ENCODE measurements at places on chromosomes 3 and 15.

- no peak for DNase-seq
Measured at GRCh38 chr15:92272106-92272505, 121.6 kb upstream of the ST8SIA2 start.

GRCh38 chr3:77667901-77668300, 628.0 kb downstream of the ROBO2 start:
- no peak for DNase-seq

GRCh38 chr3:173650596-173650995, 253.1 kb downstream of the NLGN1 start:
- DNase-seq = no peak

GRCh38 chr15:31465083-31465955, 138.7 kb downstream of the KLF13 start:
- DNase-seq = no peak

GRCh38 chr15:78263351-78263781, 996 bp upstream of the DNAJA4 start:
- DNase-seq = no peak

DNA sequence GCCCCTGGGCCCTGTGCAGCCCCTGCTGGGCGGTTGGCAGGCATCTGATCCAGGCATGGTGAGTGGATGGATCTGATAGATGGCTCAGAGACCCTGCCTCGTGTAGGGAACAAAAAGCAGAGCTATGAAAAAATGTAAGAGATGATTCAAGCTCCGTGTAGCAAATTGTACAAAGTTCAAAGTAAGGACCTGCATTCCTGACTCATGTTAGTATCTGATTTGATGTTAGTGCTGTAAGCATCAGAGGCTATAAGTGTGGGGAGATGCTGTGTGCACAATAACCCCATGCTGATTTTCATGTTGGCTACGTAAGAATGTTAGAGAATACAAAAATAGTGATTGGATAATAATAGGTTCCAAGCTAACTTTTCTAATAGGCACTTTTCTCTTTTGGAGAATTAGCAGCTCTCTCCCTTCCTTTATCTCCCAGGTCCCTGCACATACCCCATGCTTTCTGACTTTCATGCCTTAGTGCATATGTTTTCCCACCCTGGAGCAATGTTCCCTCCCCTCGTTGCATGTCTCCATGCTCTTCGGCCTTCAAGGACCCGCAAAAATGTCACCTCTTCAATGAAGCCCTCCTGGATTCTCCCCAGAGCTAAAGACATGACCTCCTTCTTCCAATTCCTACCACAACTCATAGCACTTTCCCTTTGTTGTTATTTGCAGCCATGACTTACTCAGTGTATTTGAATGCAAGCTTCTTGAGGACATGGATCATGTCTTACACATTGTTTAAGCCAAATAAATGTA, 1.6 kb downstream of the CCR9 start:
- DNase-seq = no peak

- DNase-seq = no peak
Measured at GRCh38 chr3:155941354-155941753, 70.9 kb downstream of the GMPS start.

GRCh38 chr3:108780235-108780634, 23.0 kb upstream of the RETNLB start:
- no peak for DNase-seq

DNA sequence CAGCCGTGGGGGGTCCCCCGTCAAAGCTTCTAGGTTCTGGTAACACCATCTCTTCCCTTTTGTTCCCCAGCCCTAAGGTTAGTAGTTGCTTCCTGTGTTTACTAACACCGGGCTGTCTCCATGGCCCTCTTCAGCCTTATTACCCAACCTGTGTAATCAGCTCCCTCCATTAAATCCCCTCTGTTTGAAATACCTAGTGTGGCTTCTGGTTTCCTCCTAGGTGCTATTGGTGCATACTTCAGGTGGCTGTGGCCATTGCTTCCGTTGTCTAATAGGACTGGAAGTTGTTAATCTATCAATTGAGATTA, 35.3 kb downstream of the MOBP start:
- no peak for DNase-seq

- DNase-seq = no peak
Measured at GRCh38 chr15:38398134-38398533, 55.8 kb upstream of the FAM98B start.

DNA sequence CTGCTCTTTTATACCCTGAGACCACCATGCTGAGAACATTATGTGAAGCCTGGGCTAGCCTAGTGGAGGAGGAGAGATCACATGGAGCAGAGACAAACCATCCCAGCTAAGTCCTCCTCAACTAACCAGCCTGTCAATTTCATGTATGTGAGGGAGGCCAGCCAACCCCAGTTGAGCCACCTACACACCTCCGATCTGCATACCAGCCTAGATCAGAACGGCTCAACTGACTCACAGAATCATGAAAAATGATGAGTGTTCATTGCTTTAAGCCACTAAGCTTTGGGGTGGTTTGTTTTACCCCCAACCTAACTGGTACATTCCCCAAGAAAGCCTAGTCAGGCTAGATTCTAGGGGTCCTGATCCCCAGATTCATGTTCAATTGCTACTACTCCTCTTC, 19.4 kb upstream of the CA12 start:
- DNase-seq = no peak

- DNase-seq = no peak
Measured at GRCh38 chr3:15452961-15453360, 25.6 kb downstream of the EAF1 start.

GRCh38 chr3:184639351-184639750, 72.5 kb downstream of the MAGEF1 start:
- no peak for DNase-seq

GRCh38 chr15:61764141-61764540, 296.1 kb downstream of the VPS13C start:
- no peak for DNase-seq

DNA sequence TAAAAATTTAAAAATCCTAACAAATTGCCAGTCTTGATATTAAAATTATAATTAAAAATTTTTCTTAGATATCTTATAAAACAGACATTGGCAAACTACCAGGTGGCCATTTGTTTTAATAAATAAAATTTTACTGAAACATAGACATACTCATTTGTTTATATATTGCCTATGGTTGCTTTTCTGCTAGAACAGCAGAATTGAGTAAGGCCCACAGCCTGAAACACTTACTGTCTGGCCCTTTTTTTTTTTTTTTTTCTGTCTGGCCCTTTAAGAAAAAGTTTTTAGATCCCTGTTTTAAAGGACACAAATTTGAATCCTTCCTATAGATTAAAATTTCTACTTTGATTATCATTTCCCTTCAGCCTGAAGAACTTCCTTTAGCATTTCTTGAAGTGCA, 60.5 kb upstream of the CTDSPL2 start:
- no peak for DNase-seq

GRCh38 chr3:112463250-112463649, 36.0 kb downstream of the BTLA start:
- DNase-seq = no peak

- DNase-seq = no peak
Measured at GRCh38 chr15:62118520-62119226, 46.4 kb downstream of the C2CD4B start.

DNA sequence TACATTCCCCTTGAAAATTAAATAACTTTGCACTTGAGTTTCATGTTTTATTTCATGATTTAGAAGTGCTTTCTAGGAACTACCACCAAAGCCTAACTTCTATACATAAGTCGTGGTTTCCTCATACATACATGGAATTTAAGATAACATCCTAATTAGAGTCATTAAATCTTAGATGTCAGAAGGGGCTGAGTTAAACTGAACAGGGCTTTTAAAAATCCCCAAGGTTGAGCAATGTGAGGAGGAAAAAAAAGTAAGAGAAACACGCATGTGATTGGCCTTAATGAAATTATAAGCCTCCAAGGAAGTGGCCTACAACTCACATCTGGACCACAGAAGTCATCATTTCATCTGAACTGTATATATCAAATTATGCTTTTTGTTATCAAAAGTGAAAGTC, 303.1 kb upstream of the SEMA6D start:
- no peak for DNase-seq

- DNase-seq = no peak
Measured at GRCh38 chr15:37100966-37101215, 542 bp upstream of the MEIS2 start.

DNA sequence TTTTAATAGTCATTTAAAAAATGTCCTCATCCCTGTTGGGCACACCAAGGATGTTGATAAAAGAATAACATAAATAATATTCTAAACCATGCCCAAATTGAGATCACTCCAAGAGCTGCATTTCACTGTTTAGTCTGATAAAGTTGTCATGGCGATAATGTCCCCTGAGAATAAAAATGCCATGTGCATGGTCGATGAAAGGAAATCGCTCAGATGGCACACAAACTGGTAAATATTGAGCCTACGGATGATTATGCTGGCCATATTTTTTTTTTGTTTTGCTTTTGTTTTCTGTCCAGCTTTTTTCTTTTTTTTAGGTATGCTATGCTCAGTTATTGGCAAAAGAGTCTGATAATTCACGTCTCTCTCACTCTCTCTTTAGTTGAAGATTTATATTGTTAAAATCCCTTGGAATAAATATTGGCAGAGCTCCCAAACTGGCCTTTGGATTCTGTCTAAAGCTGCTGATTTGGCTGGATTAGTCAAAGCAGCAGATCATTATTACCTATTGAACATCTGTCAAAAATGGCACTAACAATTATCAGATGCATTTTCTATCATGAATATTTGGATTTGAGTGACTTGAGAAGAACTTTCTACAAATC, 643.8 kb downstream of the SQOR start:
- DNase-seq = no peak

- DNase-seq = no peak
Measured at GRCh38 chr3:163438760-163439159, 1639.5 kb downstream of the SI start.

GRCh38 chr3:66038384-66038725, 363 bp downstream of the MAGI1 start:
- DNase-seq = no peak

DNA sequence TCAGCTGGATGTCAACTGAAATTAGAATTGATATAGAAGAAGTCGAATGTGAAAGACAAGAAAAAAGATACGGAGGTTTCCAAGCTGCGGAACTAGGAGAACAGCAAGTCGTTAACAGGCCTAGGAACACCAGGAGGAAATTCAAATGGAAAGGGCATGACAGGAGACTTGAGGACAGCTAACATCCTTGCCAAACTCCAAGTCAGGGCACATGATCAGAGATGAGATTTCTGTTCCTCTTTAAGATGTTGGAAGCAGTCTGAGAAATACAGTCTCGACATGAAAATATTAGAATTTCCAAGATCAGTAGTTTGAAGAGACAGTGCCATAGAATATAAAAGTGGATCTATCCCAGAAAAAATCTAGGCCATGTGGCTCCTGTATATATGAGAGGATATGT, 5.0 kb downstream of the MYO5A start:
- no peak for DNase-seq

DNA sequence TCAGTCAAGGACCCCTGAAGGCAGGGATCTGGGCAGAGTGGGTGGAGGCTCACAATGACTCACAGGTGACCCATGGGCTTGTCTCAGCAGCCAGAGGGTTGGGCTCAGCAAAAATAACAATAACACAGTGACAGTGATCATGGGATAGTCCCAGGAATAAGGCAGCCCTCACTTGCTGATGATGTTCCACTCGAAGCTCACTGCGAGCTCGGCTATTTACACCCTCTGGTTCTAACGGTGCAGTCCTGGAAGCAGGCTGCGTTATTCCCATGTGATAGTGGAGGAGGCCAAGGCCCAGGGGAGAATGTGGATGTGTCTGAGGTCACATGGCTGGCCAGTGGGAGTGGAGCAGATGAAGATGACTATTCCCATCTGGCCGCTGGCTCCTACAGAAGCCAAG, 16.2 kb downstream of the CCDC33 start:
- no peak for DNase-seq

DNA sequence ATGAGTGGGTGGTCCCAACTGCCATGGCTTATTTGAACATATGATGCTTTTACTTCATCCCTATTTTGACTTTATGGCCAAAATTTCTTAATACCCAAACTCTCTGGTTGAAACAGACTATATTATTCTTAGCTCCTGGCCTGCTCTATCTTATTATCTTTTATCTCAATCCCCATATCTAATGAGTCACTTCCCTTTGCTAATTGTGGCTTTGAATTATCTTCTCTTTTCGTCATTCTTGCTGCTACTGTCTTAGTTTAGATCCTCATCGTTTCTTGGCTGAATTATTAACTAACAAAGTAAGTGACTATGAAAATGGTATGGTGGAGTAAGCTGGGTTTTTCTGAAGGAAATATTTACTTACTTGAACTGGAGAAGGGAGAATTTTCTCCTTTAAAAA, 28.2 kb upstream of the DNAJC19 start:
- DNase-seq = no peak

DNA sequence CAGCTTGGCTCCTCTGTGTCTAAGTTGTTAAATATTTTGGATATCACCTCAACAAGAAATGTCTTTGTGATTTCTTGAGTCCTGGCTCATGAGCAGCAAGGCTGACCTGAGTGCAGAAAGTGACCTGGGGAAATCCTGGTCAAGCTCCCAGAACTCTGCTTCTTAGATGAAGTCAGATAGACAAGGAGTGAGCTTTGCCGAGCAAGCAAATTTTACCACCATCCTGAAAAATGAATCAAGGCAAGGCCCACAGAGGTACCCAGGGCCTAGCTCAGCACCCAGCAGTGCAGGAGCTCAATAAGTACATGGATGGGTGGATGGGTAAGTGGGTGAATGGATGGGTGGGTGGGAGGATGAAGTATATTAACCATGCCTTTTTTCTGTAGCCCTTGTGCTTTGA, 291.8 kb downstream of the UACA start:
- no peak for DNase-seq

All from neural progenitor cell (in vitro differentiated cells).